ENCODE measurements at places on chromosomes 5 and 9. TPM values are rescaled to one million over a fixed set of nuclear protein-coding genes. Genes with fewer than 3 reads are reported as not detected.

- no peak overlapping the region for H3K27ac ChIP-seq
- no peaks in the 10 kb centered on the region for H3K27me3 ChIP-seq
- H3K36me3 ChIP-seq, result no peaks in the 10 kb centered on the region
- H3K4me3 ChIP-seq, result no peak overlapping the region
- no peaks in the 10 kb centered on the region for H3K4me1 ChIP-seq
- peak; percentile 85 for DNase-seq
These were observed 421.5 kb upstream of the DAP start for GRCh38 chr5:11182441-11183080.

DNA sequence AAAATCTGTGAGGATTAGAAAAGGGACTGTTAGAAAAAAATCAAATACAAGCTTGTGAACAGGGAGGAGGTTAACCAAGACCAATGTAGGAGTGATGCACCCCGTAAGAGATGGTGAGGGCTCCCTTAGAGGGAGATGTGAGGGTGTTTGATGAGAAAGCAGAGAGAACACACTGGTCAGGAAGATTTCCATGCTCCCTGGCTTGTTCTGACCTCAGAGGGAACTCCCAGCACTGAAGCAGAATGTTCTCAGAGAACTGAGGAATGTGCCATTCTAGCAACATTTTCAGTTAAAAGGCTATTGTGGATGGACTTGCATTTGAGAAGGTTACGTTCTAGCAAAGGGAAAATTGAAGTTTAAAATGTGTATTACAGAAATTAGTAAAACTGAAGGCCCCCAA is 110.6 kb downstream of the HTR4 start:
- H3K27me3 ChIP-seq, result no peaks in the 10 kb centered on the region
- DNase-seq, result peak; percentile 9
- H3K4me1 ChIP-seq, result no peaks in the 10 kb centered on the region
- no peak overlapping the region for H3K27ac ChIP-seq
- no peaks in the 10 kb centered on the region for H3K36me3 ChIP-seq

DNA sequence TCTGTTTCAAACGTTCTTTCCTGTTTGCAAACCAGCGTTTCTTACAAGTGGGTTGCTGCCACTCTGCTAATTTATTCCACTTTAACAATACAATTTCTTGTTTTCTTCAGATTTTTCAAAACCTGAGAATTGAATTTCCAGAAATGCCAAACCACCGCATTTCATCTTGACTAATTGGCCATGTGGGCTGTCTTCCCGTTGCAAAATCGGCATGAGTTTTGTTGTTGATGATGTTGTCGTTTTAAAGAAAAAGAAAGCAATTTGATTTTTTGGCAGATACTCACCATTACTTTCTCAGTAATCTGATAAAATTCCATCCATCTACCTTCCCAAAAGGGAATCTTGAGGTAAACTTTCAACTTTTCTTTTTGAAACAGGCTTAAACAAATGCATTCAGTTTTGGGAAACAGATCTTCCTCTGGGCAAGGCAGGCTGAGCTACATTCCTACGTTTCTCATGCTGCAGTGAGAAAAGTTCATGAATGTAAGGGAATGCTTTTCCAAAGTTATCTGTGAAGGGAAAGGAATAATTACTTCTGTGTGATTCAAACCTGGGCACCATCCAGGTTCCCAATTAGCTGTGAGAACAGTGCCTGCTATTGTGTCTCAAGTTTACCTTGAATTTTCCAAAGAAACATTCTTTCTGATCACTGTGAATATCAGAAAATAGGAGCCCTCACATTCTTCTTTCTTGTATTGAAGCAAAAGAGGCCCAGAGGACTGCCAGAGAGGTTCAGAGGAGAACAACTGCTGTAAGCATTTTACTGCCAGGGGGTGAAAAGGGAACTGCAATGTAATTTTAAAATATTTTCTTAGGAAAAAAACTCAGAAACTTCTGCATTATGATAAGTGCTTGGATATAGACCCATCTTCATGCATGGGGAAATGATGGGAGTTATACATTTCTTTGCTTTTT is 100.7 kb upstream of the TUT7 start:
- H3K4me3 ChIP-seq, result no peak overlapping the region
- no peaks in the 10 kb centered on the region for H3K27me3 ChIP-seq
- no peak for DNase-seq
- no peaks in the 10 kb centered on the region for H3K4me1 ChIP-seq
- no peaks in the 10 kb centered on the region for H3K36me3 ChIP-seq
- H3K27ac ChIP-seq, result no peak overlapping the region

DNA sequence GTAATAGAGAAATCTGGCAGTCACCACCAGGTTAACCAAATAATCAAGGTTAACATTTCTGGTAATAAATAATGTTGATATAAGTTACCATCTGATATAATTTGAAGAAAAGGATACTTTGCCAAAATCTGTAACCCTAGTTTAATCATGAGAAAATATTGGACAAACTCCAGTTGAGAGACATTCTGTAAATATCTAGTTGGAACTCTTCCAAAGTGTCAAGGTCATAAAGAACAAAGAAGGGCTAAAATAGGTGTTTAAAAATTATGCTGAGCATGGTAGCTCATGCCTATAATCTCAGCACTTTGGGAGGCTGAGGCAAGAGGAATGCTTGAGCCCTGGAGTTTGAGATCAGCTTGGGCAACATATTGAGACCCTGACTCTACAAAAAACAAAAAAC is 253.3 kb downstream of the MRPS30 start:
- no peaks in the 10 kb centered on the region for H3K36me3 ChIP-seq
- DNase-seq, result no peak
- peaks cover 38% of the 10 kb centered on the region for H3K4me1 ChIP-seq
- H3K4me3 ChIP-seq, result no peak overlapping the region
- no peaks in the 10 kb centered on the region for H3K27me3 ChIP-seq

DNA sequence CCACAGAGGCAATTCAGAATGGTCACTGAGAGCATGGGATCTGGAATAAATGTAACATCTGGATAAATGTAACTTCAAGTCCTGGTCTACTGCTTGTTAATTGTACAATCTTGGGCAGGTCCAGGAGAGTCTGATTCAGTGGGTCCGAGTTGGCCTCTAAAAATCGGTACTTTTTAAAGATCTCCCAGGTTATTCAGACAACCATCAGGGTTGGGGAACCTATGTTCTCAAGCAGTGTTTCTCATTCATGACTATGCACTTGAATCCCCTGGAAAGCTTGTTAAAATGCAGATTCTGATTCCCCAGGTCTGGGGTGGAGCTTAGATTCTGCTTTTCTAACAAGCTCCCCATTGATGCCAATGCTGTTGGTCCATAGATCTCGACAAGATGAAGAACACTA is 14.8 kb downstream of the ANXA1 start:
- no peak overlapping the region for H3K27ac ChIP-seq
- H3K4me3 ChIP-seq, result no peak overlapping the region
- no peaks in the 10 kb centered on the region for H3K27me3 ChIP-seq
- peaks cover 3% of the 10 kb centered on the region for H3K4me1 ChIP-seq
- no peaks in the 10 kb centered on the region for H3K36me3 ChIP-seq

GRCh38 chr9:133581011-133581410 is 28.2 kb downstream of the FAM163B start:
- no peak for DNase-seq
- H3K36me3 ChIP-seq, result no peaks in the 10 kb centered on the region
- H3K4me1 ChIP-seq, result peaks cover 7% of the 10 kb centered on the region
- H3K27me3 ChIP-seq, result no peaks in the 10 kb centered on the region
- H3K27ac ChIP-seq, result no peak overlapping the region

GRCh38 chr5:83377131-83377865 is 94.2 kb upstream of the VCAN start:
- DNase-seq, result no peak
- no peak overlapping the region for H3K27ac ChIP-seq
- peaks cover 27% of the 10 kb centered on the region for H3K4me1 ChIP-seq
- H3K4me3 ChIP-seq, result no peak overlapping the region

- H3K27me3 ChIP-seq, result no peaks in the 10 kb centered on the region
- no peaks in the 10 kb centered on the region for H3K4me1 ChIP-seq
- DNase-seq, result no peak
- no peak overlapping the region for H3K4me3 ChIP-seq
- no peaks in the 10 kb centered on the region for H3K36me3 ChIP-seq
These were observed 686.5 kb upstream of the COX7C start for GRCh38 chr5:85931220-85931619.

DNA sequence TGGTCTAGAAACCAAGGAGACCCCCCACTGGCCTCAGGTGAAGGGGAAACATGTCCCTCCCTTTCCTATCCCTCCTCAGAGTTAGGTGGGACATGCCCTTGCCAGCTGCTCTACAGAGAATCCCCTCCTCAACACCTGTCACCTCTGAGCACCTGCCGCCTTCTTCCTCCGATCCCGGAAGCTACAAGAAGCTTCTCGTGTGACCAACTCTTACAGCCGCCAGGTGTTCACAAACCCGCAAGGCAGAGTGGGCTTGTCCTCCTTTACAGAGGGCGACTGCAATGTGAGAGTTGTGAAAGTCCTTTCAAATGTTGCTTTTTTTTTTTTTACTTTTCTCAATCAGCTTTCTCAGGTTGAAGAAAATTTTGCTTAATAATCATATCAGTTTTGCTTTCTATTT is 3.7 kb upstream of the ICE1 start:
- no peak overlapping the region for H3K4me3 ChIP-seq
- H3K36me3 ChIP-seq, result no peaks in the 10 kb centered on the region
- H3K27me3 ChIP-seq, result no peaks in the 10 kb centered on the region

GRCh38 chr5:114101153-114101552 is 260.7 kb upstream of the KCNN2 start:
- no peak overlapping the region for H3K4me3 ChIP-seq
- H3K27ac ChIP-seq, result no peak overlapping the region
- no peaks in the 10 kb centered on the region for H3K4me1 ChIP-seq
- no peaks in the 10 kb centered on the region for H3K36me3 ChIP-seq
- H3K27me3 ChIP-seq, result no peaks in the 10 kb centered on the region

Gene RLN1
- total RNA-seq, result 1.2 TPM

Gene ARID3C
- total RNA-seq, result 0.49 TPM

Gene IFNK
- total RNA-seq, result not detected

Gene CD74
- total RNA-seq, result 49.8 TPM

Gene ALDH1A1
- 3.4 TPM for total RNA-seq

Gene PCDHGB1
- 8.9 TPM for total RNA-seq

Gene FGF18
- total RNA-seq, result not detected

Gene PHF24
- 0.14 TPM for total RNA-seq

Measured in GM23338 (cell line).